OCI-LY7 (cell line): ENCODE measurements at places on chromosomes 7 and 10. TPM values are rescaled to one million over a fixed set of nuclear protein-coding genes. Genes with fewer than 3 reads are reported as not detected.

The TRPV5 gene
- total RNA-seq: not detected in 2 replicates

The CRHR2 gene
- total RNA-seq: not detected in 2 replicates

The GPR15LG gene
- not detected in 2 replicates for total RNA-seq

The MRLN gene
- total RNA-seq: not detected in 2 replicates

The FASTK gene
- 87.7 and 90.5 TPM in 2 replicates for total RNA-seq

The CYP3A5 gene
- total RNA-seq: not detected in 2 replicates

The TMEM26 gene
- not detected in 2 replicates for total RNA-seq

The UPK3B gene
- total RNA-seq: 1.4 and 2.5 TPM in 2 replicates

The IL15RA gene
- total RNA-seq: 5.9 and 7.6 TPM in 2 replicates

The CHAT gene
- total RNA-seq: not detected in 2 replicates

The MCM10 gene
- 87.8 and 96.4 TPM in 2 replicates for total RNA-seq

The GPR26 gene
- not detected in 2 replicates for total RNA-seq

The OPN1SW gene
- not detected in 2 replicates for total RNA-seq

The CCDC146 gene
- total RNA-seq: 3.0 and 4.4 TPM in 2 replicates

The SFTPA1 gene
- not detected in 2 replicates for total RNA-seq

The SH2D4B gene
- total RNA-seq: not detected in 2 replicates

The LIPJ gene
- not detected in 2 replicates for total RNA-seq

The PPP1R9A gene
- total RNA-seq: not detected in 2 replicates

The TMEM176A gene
- not detected in 2 replicates for total RNA-seq

The CALCR gene
- total RNA-seq: not detected in 2 replicates

The AKR1C8 gene
- total RNA-seq: not detected in 2 replicates

The STEAP2 gene
- not detected in 2 replicates for total RNA-seq

The GNAT3 gene
- not detected in 2 replicates for total RNA-seq

The PNLIPRP3 gene
- not detected in 2 replicates for total RNA-seq

The PON2 gene
- total RNA-seq: not detected in 2 replicates

The ZNF786 gene
- total RNA-seq: 6.8 and 7.7 TPM in 2 replicates

The SH2B2 gene
- total RNA-seq: 109 and 131 TPM in 2 replicates

The GPR158 gene
- not detected in 2 replicates for total RNA-seq

The CAPZA2 gene
- total RNA-seq: 96.2 and 103 TPM in 2 replicates

The GNG11 gene
- total RNA-seq: 1.2 TPM in 2 replicates

The FGFBP3 gene
- 2.7 and 3.1 TPM in 2 replicates for total RNA-seq

The HOXA4 gene
- total RNA-seq: 1.6 and 2.0 TPM in 2 replicates

The LFNG gene
- total RNA-seq: 1.2 and 2.1 TPM in 2 replicates

The TAS2R41 gene
- total RNA-seq: not detected in 2 replicates

The BRAT1 gene
- total RNA-seq: 42.2 and 44.7 TPM in 2 replicates

The DENND2A gene
- 0.13 TPM in 1 of 2 replicates, not detected in the other for total RNA-seq

The KCNIP2 gene
- 2.8 and 4.3 TPM in 2 replicates for total RNA-seq

The DNAJC2 gene
- 49.1 and 53.5 TPM in 2 replicates for total RNA-seq

The CARD11 gene
- 62.8 and 63.5 TPM in 2 replicates for total RNA-seq

The COL28A1 gene
- total RNA-seq: 0.28 TPM in 1 of 2 replicates, not detected in the other
